Activated CD4-positive, alpha-beta T cell treated with anti-CD3 and anti-CD28 coated beads for 1 hour (primary cell): ENCODE measurements at places on chromosomes 6 and 20.

DNA sequence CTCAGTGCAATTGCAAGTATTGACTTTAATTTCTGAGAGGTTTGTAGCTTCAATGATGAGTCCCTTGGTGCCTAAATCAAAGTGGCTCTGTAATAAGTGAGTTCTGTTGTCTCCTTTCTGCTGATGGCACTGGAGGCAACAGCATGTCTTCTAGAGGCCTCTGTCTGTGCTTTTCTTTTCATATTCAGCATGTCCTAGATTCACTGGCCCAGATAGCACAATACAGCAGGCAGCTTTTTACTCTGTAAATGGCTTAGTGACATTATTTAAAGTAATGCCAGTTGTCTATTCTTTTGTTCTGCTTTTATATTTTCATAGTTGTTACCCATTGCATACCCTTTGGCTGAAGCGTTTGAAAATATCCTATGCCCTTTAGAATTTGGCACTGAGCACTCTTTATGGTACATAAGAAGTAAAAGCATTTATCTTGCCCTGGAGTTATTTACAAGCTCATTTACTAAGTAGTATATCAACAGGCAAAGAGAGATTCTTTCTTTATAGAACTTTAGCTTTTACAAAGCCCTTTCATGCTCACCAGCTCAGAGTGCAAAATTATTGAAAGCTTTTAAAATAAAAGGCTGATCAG lies 271.5 kb upstream of the KCNQ5 start:
- no peak for DNase-seq

DNA sequence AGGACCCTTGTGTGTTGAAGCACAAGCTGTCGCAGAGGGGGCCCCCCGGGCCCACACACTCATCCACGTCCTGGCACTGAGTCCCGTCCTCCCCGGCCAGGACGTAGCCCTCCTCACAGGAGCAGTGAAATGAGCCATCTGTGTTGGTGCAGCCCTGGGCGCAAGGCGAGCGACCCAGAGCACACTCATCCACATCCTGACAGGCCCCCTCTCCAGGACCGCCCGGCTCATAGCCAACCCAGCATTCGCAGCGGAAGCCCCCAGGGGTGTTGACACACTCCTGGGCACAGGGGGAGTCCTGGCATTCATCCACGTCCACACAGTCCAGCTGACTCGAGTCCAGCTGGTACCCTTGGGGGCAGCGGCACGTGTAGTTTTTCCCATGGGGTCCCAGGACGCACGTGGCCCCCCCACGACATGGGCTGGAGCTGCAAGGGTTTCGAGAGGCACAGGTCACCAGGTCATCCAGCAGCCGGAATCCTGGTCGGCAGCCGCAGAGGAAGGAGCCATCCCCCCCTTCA lies 1.2 kb downstream of the CD93 start:
- no peak for DNase-seq

DNA sequence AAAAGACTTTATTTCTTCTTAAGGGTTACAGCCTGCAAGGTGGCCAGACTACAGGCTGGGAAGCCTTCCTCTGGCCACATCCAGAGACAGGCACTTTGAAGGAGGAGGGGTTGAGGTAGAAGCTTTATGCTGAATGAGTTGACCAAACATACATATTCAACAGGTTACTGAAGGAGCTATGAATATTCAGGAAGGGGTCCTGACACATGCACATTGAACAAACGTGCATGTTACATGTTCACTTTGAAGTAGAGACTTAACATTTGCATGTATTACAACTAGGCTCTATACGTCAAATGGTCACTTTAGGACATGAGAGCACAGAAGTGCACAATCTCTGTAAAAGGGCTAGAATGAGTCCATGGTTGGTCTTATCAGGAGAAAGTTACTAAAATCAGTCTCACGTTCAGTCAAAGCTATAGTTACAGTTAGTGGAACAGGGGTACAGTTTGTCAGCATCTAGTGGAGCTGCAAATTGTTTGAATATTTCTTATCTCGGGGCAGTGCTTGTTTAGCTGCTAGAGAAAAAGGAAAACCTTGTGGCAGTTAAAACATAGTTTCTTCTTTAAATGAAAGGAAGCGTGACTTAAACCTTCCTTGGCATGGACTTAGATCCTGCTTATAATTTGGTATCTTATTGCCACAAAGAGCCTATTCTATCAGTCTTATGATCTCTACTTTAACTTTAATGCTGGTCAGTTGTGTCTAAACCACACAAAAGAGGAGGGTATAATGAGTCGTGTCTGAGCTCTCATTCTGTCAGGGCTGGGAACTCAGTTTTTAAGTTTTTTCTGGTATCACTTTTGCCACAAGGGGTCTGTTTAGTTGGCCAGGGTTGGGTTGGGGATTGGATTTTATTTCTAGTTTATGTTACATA lies 4.6 kb upstream of the ZSCAN9 start:
- DNase-seq, result no peak

GRCh38 chr6:44221961-44222335 lies 1.4 kb upstream of the SLC29A1 start:
- no peak for DNase-seq

DNA sequence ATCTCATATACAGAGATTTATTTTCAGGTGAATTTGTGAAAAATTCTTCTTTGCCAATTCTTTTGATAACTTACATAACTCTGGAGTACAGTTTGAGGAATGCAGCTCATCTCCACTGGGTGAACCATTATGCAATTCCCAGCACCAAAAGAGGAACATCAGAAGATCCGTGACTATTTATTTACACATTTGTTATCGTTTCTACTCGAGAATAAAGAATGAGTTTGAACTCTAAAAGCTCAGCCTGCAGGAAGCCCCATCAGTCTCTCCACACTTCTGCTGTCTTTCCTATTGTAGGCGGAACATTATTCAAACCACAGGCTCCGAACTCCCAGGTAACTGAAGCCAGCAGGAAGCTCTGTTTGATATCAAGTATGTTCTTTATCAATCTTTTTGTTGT lies 95.9 kb upstream of the IFNGR1 start:
- DNase-seq, result no peak

DNA sequence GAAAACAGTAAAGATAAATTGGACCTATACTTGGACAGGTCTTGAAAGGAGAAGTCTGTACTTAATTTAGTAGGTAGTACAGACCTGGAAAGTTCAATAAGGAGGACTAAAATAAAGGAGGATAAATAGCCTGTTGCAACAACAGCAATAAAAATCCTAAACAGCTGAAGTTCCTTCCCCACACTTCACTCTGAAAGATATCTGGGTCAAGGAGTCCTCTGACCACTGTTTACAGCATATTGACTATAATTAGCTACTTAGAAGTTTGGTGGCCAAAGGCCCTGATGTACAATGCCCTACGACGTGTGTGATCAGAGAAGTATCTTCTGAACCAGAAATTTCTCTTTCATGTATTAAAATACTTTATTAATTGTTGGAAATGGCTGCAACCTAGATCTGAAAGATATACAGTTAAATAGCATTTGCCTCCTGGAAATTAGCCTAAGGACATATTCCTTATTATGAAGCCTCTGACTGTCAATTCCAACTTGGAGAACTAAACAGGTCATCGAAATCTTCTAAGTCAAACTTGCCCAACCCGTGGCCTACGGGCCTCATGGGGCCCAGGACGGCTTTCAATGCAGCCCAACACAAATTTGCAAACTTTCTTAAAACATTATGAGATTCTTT lies 82.8 kb downstream of the KIF13A start:
- DNase-seq, result no peak

GRCh38 chr6:12958052-12958706 lies 241.6 kb downstream of the PHACTR1 start:
- DNase-seq, result no peak

DNA sequence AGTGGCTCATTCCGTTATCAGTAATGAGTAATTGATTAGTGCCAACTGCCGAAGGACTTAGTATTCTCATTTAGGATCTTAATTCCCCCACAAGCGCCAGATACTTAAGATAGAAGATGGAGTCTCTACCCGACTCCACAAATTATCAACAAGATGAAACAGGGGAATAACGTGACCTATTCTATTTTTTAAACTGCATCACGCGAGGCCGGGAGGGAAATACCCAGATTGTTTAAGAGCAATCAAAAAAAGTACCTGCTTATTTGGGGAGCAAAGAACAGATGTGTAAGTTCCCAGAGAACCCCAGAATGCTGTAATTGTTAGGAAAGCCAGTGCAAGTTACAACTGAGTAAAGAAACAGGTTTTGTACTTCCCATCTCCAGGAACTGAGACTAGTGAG lies 1.1 kb upstream of the MAP3K5 start:
- no peak for DNase-seq

- DNase-seq, result no peak
These were observed 219.0 kb upstream of the JARID2 start for GRCh38 chr6:15026832-15027231.

DNA sequence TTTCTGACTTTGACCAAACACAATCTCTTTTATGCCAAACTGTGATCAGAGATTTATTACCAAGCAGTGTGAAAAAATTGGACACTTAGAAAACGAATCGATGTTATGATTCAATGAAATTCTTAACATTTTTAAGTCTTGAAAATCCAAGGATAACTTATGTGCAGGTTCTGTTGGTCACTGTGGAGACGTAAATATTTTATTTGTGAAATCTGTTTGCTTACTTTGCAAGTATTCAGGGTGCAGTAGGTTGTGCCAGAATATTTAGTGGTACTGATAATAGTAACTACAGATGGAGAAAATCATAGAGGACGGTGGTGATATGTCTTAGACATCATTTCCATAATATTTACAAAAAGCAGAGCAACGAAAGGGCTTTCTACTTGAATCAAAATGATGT lies 97.3 kb downstream of the BMP2 start:
- no peak for DNase-seq

DNA sequence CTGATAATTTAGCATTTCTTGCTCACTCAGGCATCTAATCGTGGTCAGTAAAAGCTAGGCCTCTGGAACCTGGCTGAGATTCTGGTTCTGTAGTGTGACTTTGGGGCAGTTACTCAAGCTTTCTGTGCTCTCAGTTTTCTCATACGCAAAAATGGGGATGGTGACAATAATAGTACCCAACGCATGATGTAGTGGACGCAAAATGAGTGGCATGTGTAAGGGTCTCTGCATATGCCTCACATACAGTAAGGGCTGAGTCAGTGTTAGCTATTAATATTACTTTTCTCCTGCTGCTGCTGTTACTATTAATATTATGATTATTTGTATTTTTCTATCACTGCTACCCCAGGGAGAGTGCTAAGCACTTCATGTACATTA lies 686 bp downstream of the GINS1 start:
- no peak for DNase-seq
